ENCODE measurements at places on chromosomes 1 and 21. TPM values are rescaled to one million over a fixed set of nuclear protein-coding genes. Genes with fewer than 3 reads are reported as not detected.

The RHBDL2 gene
- 0.66 TPM for total RNA-seq

The ABCA4 gene
- 7.5 TPM for total RNA-seq

The SPATA1 gene
- total RNA-seq = 1.1 TPM

The HSPA13 gene
- total RNA-seq = 6.6 TPM

The IVL gene
- not detected for total RNA-seq

The PLPP3 gene
- 31.5 TPM for total RNA-seq

The CFHR2 gene
- not detected for total RNA-seq

The TLR5 gene
- 6.6 TPM for total RNA-seq

The IL22RA1 gene
- total RNA-seq = 87.9 TPM

The NT5C1A gene
- total RNA-seq = not detected

The ITSN1 gene
- total RNA-seq = 56.9 TPM

The RBM34 gene
- 23.9 TPM for total RNA-seq

The TMOD4 gene
- not detected for total RNA-seq

The ANGPTL7 gene
- not detected for total RNA-seq

The PTGFRN gene
- total RNA-seq = 51.6 TPM

The SPATA17 gene
- total RNA-seq = not detected

The RAB7B gene
- 0.47 TPM for total RNA-seq

The NPHS2 gene
- total RNA-seq = not detected

The LHX4 gene
- total RNA-seq = 0.28 TPM

The HUNK gene
- 1.8 TPM for total RNA-seq

The EFNA3 gene
- 8.7 TPM for total RNA-seq

The OR14I1 gene
- not detected for total RNA-seq

The PLEKHA6 gene
- total RNA-seq = 69.3 TPM

The GJA8 gene
- not detected for total RNA-seq

The FYB2 gene
- total RNA-seq = 4.1 TPM

The RHOU gene
- total RNA-seq = 43.6 TPM

The TSPAN2 gene
- 1.8 TPM for total RNA-seq

The APOBEC4 gene
- not detected for total RNA-seq

The SNX27 gene
- total RNA-seq = 24.0 TPM

The INAVA gene
- total RNA-seq = 33.8 TPM

The OR2T29 gene
- not detected for total RNA-seq

The USP33 gene
- total RNA-seq = 109 TPM

The PYHIN1 gene
- total RNA-seq = 32.2 TPM

The TAS1R3 gene
- total RNA-seq = 2.8 TPM

The AGMAT gene
- 15.7 TPM for total RNA-seq

The CHAF1B gene
- 0.85 TPM for total RNA-seq

The SYT14 gene
- 0.83 TPM for total RNA-seq

The EDARADD gene
- total RNA-seq = not detected

The SH2D2A gene
- 6.5 TPM for total RNA-seq

The NEK2 gene
- 3.0 TPM for total RNA-seq

Data from Peyer's patch (tissue), 4 donors.